Effector CD8-positive, alpha-beta T cell (primary cell): ENCODE measurements at places on chromosomes 7 and 10.

DNA sequence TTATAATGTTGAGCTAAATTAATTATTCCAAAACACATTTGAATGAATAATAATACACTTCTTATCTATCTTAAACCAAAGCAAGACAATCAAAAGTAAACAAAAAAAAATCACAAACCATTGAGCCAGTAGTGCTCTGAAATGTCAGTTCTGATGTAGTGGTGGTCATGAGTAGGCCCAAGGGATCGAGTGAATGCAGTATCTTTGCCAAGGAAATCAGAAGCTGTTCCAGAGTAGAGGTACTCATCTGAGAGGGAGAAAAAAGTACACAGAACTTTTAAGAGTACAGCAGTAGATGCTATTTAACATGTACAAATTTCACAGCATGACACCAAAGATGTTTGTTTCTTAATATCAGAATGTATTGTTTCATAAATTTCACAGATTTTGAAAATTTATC lies 121.5 kb downstream of the SEMA3D start:
- no peak for DNase-seq

DNA sequence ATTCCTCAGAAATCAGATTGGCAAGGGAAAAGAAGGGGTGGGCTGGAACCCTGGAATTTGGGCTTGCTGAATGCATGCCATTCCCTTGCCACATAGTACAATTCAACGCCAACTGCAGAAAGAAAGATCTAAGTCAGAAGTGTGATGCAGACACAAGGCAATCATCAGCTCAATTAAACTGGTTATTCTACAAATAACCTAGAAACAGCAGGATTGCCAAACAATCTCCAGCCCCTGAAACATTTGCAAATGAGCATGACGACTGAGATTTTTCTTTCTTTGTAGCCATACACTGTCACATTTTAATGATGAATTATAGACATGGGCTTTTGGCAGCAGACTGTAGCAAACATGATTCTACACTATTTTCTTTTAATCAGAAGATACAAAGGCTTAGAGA lies 16.5 kb upstream of the CREB5 start:
- DNase-seq: no peak

DNA sequence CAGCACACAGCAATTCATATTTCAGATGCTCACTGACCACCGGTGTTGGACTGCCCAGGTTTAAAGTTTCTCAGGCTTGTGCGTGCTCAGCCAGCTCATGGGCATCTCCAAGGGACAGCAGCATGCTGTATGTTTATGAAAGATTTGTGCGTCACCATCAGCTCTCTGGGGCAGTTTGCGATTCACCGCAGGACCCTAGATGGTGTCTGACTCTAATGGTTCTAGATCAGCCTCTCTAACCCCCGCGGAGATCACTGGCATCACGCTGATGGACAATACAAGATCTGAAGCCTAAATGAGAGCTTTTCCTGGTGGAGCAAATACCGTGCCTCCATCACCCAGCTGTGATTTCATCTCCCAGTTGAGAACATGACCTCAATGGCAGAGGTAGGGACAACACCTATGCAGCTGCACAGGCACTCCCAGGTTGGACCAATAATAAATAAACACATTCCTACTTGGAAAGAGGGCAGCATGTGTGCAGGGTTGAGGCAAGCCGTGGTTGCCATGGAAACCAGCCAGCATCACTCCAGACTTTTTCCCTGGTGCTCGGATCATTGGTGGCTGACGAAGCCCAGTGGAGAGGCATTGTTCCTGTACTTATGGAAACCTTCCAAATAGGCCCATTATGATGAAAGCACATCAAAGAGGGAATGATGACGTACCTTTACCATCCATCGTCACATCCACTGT lies 253.6 kb downstream of the KCNMA1 start:
- no peak for DNase-seq

DNA sequence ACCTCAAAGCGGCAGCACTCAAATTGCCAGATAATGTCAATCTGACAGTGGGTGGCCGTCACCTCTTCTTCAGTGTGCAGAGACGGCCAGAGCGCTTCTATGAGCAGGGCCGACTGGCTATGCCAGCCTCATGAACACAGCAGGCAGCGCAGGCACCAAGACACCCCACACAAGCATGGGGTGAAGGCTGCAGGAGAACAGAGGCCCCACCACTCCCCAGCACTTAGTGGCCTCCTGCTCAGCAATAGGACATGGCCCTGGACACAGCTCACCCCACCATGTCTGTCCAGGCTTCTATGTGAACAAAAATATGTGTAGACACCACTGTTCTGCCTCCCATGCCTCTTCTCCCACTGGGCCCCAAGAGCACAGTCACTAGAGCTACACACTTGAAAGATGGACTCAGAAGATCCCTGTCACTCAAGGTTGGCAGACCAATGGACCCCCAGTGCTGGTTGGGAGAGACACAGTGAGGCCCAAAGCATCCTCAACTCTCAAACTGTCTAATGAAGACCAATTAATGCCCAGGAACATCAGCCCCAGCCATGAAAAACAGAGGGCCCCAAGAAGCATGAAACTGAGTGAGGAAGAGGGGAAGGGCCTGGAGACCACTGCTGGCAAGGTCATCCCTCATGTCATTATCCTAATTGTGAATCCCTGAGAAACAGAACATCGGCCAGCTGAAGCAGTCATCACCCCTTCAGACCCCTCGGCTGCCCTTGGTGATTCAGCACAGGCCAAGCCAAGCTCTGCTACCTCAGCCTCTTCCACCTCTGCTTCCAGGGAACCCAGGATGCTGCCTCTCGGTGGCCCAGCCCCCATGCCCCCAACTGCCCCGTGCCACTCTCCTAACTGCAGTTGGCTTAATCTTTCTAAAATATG lies 77.7 kb downstream of the GRID1 start:
- DNase-seq: no peak

DNA sequence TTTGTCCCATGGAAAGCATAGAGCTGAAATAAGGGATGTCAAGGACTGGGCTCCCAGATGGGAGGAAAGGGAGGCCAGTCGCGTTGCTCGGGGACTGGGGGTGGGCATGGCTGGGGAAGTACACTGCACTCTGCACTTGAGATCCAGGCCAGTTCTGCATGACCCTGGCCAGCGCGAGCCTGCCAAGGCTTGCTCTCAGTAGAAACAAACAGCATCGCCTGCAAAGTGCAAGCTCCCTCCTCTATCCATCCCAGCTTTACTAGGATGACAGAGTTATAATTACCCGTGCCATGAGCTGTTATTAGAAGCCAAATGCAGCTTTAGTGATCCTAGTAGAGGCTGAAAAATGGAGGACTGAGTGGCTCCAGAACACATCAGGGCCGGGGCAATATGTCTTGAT lies 43.9 kb upstream of the PDCD4 start:
- DNase-seq: no peak
